Suprapubic skin (tissue), 4 donors: ENCODE measurements at places on chromosomes 2 and 18. TPM values are rescaled to one million over a fixed set of nuclear protein-coding genes. Genes with fewer than 3 reads are reported as not detected.

DNA sequence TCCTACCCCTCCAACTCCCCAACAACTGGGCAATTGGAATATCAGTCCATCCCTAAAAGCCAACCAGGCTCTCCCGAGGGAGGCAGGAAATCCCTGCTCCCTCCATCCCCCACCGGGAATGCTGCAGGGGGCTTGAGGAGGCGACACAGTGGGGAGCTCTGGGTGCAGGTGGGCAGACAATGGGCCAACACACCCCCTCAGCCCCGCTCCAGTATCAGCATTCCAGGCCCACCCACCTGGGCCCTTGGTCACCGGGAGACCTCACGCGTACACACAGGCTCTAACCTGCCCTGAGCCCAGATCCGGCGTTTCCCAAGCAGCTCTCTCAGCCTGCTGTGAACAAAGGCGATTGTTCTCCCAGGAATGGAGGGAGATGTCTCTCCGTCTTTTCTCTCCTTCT lies 37.6 kb upstream of the FZD7 start:
- no peaks in the 10 kb centered on the region for H3K36me3 ChIP-seq
- peak overlapping the region; percentile 86 for H3K27ac ChIP-seq
- H3K27me3 ChIP-seq: no peaks in the 10 kb centered on the region

DNA sequence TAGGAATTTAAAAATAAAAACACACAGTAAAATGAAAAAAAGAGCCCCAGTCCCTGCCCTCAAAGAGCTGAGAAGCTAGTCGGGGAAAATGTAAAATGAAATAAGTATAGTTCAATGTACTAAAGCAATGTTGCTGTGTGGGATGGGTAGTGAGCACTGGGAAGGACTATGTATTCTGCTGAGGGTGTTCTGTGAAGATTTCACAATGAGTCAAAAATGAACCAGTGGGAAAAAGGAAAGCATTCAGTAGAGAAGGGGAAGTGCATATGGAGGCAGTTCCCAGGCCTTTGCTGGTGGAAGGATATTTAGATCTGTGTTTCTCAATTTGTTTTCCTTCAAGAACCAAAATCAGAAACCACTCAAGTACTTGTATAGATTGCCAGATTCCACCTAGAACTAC lies 1094.7 kb upstream of the KLHL29 start:
- H3K27me3 ChIP-seq: no peaks in the 10 kb centered on the region
- H3K27ac ChIP-seq: no peak overlapping the region
- H3K36me3 ChIP-seq: no peaks in the 10 kb centered on the region
- no peak for DNase-seq
- no peaks in the 10 kb centered on the region for H3K4me1 ChIP-seq

DNA sequence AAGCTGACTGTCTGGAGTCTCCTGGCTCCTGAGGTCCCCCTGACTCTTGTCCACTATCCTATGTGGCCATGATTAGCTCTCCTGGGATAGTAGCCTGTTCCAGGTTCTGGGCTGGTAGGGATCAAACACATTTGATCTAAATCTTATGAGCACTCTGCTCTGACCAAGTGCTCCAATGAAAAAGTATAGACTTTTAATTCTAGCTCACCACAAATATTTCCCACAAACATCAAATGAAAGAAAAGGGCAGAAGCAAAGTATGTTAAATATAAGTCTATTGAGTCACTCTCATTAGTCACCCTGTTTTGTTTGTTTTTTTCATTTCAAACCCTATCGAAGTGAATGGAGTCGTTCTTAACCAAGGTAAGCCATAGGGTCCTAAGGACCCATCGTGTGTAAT lies 39.7 kb upstream of the NEDD4L start:
- H3K27ac ChIP-seq: no peak overlapping the region
- no peaks in the 10 kb centered on the region for H3K4me1 ChIP-seq
- DNase-seq: no peak
- H3K36me3 ChIP-seq: no peaks in the 10 kb centered on the region

- no peaks in the 10 kb centered on the region for H3K4me1 ChIP-seq
- no peaks in the 10 kb centered on the region for H3K27me3 ChIP-seq
- H3K27ac ChIP-seq: no peak overlapping the region
- DNase-seq: no peak
- H3K36me3 ChIP-seq: no peaks in the 10 kb centered on the region
Observed at GRCh38 chr2:59073286-59073685, 832.2 kb upstream of the FANCL start.

DNA sequence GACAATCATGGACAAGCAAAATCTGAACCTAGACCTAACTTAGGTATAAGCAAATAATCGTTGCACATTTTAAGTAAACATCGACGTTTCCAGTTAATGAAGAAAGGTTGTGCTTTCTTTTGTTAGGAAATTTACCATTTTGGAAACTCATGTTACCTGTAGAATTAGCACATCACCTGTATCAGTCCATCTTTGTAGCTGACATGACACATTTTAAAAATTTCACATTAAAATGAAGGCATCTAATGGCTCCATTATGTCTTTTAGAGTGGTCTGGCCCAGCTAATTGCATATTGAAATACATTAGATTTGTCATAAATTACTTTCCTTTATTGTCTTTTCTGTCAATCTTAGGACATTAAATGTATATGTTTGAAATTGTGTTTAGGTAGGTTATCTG lies 119.0 kb upstream of the MGAT5 start:
- no peak for DNase-seq
- no peak overlapping the region for H3K4me3 ChIP-seq
- no peaks in the 10 kb centered on the region for H3K36me3 ChIP-seq
- H3K27me3 ChIP-seq: no peaks in the 10 kb centered on the region
- H3K27ac ChIP-seq: no peak overlapping the region

GRCh38 chr18:45836242-45837205 lies 11.0 kb downstream of the SIGLEC15 start:
- H3K27me3 ChIP-seq: peaks cover 26% of the 10 kb centered on the region
- H3K4me3 ChIP-seq: no peak overlapping the region
- DNase-seq: no peak
- peak overlapping the region; percentile 12 for H3K27ac ChIP-seq
- no peaks in the 10 kb centered on the region for H3K36me3 ChIP-seq
- peaks cover 25% of the 10 kb centered on the region for H3K4me1 ChIP-seq

GRCh38 chr18:63553081-63553480 lies 10.9 kb downstream of the SERPINB12 start:
- peaks cover 21% of the 10 kb centered on the region for H3K4me1 ChIP-seq
- no peak overlapping the region for H3K4me3 ChIP-seq
- no peaks in the 10 kb centered on the region for H3K36me3 ChIP-seq
- H3K27ac ChIP-seq: peak overlapping the region; percentile 56
- no peaks in the 10 kb centered on the region for H3K27me3 ChIP-seq

DNA sequence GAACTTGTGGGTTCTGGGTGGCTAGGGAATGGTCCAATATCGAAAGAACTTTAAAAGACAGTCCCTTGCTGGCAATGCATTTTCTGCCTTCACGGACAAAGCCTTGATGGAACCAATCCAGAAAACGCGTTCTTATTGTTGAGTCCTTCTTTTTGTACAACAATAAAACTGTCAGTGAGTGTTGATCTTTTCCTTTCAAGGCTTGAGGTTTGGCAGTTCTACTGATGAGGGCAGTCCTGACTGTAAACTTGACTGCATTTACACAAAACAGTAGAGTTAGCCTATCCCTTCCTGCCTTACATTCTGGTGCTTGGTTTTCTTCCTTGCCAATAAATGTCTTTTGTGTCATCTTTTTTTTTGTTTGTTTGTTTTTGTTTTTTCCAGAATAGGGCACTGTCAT lies 2.5 kb upstream of the UGT1A7 start:
- H3K27me3 ChIP-seq: no peaks in the 10 kb centered on the region
- no peak overlapping the region for H3K27ac ChIP-seq
- H3K4me3 ChIP-seq: no peak overlapping the region
- no peak for DNase-seq
- no peaks in the 10 kb centered on the region for H3K4me1 ChIP-seq

GRCh38 chr2:240498171-240498957 lies 59.4 kb downstream of the ANKMY1 start:
- peak; percentile 55 for DNase-seq
- H3K36me3 ChIP-seq: peaks cover 25% of the 10 kb centered on the region
- H3K27ac ChIP-seq: no peak overlapping the region

GRCh38 chr2:233386382-233387041 lies 32.2 kb downstream of the DGKD start:
- H3K27ac ChIP-seq: peak overlapping the region; percentile 18
- H3K4me1 ChIP-seq: peaks cover 38% of the 10 kb centered on the region
- DNase-seq: no peak
- H3K27me3 ChIP-seq: no peaks in the 10 kb centered on the region

DNA sequence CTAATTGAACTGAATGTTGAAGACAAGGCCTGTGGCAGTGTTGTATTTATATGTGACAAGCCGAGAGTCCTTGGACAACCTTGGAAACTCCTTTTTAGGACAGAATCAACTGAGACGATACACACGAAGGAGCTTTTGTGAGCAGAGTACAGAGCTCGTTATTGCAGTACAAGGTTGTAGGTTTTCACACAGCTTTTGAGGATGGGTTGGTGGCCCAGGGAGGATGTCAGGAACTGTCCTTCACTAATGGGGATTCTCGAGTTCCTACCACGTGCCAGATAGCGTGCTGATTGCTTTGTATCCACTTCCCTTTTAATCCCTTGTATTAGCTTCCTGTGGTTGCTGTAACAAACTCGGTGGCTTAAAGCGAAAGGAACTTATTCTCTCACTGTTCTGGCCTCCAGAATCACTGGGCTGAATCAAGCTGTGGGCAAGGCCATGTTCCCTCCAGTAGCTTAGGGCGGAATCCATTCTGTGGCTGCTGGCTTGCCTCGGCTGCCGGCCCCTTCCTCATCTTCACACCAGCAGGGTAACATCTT lies 20.2 kb downstream of the INPP4A start:
- H3K27ac ChIP-seq: peak overlapping the region; percentile 55
- DNase-seq: no peak
- H3K4me3 ChIP-seq: no peak overlapping the region
- H3K27me3 ChIP-seq: no peaks in the 10 kb centered on the region

RGPD4 gene
- not detected for total RNA-seq

GRCh38 chr2:240626531-240627300 lies 1.4 kb downstream of the GPR35 start:
- no peak overlapping the region for H3K4me3 ChIP-seq
- peaks cover 5% of the 10 kb centered on the region for H3K4me1 ChIP-seq
- no peak overlapping the region for H3K27ac ChIP-seq
- H3K36me3 ChIP-seq: no peaks in the 10 kb centered on the region
- peak; percentile 77 for DNase-seq

CD8B2 gene
- not detected for total RNA-seq

DNA sequence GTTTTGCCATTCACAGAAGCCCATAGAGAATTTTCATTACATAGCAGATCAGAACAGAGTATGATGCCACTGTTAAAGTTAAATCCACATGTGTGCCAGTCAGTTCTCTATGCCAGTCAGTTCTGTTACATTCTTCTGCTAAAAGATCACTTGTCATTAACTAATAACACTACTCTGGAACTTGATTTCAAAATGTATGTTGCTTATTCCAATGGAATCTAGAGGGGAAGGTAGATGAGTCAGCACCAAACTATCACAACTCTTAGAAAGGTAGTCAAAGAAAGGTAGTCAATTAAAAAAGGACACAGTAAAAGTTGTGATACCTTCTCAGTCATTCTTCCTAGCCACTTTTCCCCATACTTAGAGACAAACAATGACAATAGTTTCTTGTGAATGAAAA lies 1214.4 kb downstream of the LRP1B start:
- DNase-seq: no peak
- H3K4me1 ChIP-seq: no peaks in the 10 kb centered on the region
- H3K27ac ChIP-seq: no peak overlapping the region
- no peaks in the 10 kb centered on the region for H3K36me3 ChIP-seq
- H3K4me3 ChIP-seq: no peak overlapping the region
- no peaks in the 10 kb centered on the region for H3K27me3 ChIP-seq

MIB1 gene
- 24.4 TPM for total RNA-seq

- peaks cover 25% of the 10 kb centered on the region for H3K4me1 ChIP-seq
- peak; percentile 75 for DNase-seq
- H3K36me3 ChIP-seq: no peaks in the 10 kb centered on the region
- no peak overlapping the region for H3K4me3 ChIP-seq
- H3K27ac ChIP-seq: no peak overlapping the region
Observed at GRCh38 chr2:219642069-219642454, 14.6 kb downstream of the SLC4A3 start.

DNAJC5G gene
- not detected for total RNA-seq

- no peak overlapping the region for H3K4me3 ChIP-seq
- no peak overlapping the region for H3K27ac ChIP-seq
- H3K27me3 ChIP-seq: no peaks in the 10 kb centered on the region
- H3K36me3 ChIP-seq: peaks cover 39% of the 10 kb centered on the region
- no peak for DNase-seq
- peaks cover 6% of the 10 kb centered on the region for H3K4me1 ChIP-seq
Observed at GRCh38 chr2:179107737-179108136, 57.8 kb upstream of the CCDC141 start.

DNA sequence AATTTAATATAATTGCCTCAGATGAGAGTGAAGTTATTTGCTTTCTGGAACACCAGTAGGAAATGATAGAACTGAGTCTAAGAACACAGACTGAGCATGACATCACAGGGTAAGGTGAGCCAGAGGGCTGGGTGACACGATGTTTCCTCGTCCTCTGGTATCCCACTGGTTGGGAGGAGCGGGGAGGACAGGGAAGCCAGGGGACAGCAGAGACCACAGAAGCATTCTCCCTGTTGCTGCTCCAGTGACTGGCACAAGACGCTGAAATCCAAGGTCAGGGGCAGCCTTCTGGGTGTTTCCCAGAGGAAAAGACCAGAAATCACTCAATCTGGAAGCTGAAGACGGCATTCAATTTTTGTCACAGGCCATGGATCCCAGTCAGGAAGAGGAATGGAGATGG lies 363.4 kb upstream of the SOX11 start:
- no peaks in the 10 kb centered on the region for H3K4me1 ChIP-seq
- no peaks in the 10 kb centered on the region for H3K36me3 ChIP-seq
- H3K4me3 ChIP-seq: no peak overlapping the region
- DNase-seq: no peak
- no peaks in the 10 kb centered on the region for H3K27me3 ChIP-seq

- H3K4me3 ChIP-seq: no peak overlapping the region
- peaks cover 9% of the 10 kb centered on the region for H3K4me1 ChIP-seq
- DNase-seq: no peak
- no peak overlapping the region for H3K27ac ChIP-seq
- H3K27me3 ChIP-seq: peaks cover 44% of the 10 kb centered on the region
Observed at GRCh38 chr2:219415580-219416234, 2.5 kb upstream of the DES start.

GPR155 gene
- total RNA-seq: 30.4 TPM

POTEF gene
- total RNA-seq: not detected

FTCDNL1 gene
- total RNA-seq: 2.8 TPM

CD28 gene
- total RNA-seq: 0.08 TPM

- no peak overlapping the region for H3K27ac ChIP-seq
- H3K4me3 ChIP-seq: no peak overlapping the region
- H3K4me1 ChIP-seq: no peaks in the 10 kb centered on the region
- no peaks in the 10 kb centered on the region for H3K36me3 ChIP-seq
Observed at GRCh38 chr2:125373293-125373692, 1282.7 kb upstream of the GYPC start.

GRCh38 chr2:184305105-184305504 lies 293.2 kb upstream of the ZNF804A start:
- H3K27ac ChIP-seq: no peak overlapping the region
- H3K36me3 ChIP-seq: no peaks in the 10 kb centered on the region
- no peaks in the 10 kb centered on the region for H3K27me3 ChIP-seq
- H3K4me1 ChIP-seq: no peaks in the 10 kb centered on the region
- no peak for DNase-seq

TMX3 gene
- total RNA-seq: 26.8 TPM

DCDC2C gene
- not detected for total RNA-seq
